ENCODE measurements at places on chromosomes 7 and 10.

DNA sequence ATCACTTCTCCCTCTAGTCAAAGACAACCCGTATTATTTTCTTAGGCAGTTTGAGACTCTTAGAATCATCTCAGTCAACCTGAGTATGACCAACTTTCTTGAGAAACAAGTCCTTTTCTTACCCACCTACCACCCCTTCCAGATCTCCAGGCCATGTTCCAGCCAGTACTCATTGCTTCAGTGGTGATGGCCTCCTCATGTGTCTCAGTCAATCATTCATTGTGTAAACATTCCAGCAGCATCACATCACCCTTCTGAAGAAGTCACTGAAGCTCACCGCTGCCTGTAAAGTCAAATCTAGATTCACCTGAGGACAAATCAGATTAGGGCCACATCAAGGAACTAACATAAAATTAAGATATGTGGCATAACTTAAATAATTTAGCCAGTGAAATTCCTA, 467.2 kb upstream of the NRP1 start:
- DNase-seq: no peak

DNA sequence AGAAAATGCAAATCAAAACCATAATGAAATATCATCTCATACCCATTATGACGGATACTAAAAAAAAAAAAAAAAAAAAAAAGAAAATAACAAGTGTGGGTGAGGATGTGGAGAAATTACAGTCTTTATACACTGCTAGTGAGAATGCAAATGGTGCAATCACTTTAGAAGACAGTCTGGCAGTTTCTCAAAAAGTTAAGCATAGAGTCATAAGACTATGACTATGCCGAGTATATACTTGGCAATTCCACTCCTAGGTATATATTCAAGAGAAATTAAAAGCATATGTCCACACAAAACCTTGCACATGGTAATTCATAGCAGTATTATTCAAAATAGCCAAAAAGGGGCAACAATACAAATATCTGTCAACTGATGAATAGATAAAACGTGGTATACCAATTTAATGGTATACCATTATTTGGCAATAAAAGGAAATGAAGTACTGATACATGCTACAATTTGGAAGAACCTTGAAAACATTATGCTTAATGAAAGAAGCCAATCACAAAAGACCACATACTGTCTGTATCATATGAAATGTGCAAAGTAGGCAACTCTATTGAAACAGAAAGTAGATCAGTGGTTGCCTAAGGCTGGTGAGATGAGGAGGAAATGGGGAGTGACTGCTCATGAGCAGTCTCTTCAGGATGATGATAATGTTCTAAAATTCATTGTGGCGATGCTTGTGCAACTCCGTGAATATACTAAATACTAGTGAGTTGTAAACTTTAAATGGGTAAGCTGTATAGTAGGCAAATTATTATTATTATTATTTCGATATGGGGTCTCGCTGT, 90.1 kb upstream of the NANOS1 start:
- no peak for DNase-seq

DNA sequence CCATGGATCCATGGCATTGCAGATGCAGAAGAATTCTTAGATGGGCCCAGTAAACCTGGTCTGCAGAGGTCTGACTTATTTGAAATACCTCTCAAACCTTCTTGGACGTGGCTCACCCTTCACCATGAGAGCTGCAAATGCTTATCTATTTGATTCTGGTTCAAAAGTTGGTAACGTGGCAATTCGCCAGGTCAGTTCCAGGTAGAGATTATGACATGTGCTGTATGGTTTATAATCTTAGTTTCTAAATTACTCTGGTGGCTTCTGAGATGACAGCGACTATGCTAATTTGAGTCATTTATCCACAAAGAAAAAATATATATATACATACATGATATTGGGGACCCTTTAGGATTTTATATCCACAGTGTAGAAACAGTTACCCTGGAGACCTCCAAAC, 68.8 kb downstream of the NRP1 start:
- no peak for DNase-seq

GRCh38 chr10:120943542-120943941, 92.4 kb downstream of the WDR11 start:
- DNase-seq: no peak

DNA sequence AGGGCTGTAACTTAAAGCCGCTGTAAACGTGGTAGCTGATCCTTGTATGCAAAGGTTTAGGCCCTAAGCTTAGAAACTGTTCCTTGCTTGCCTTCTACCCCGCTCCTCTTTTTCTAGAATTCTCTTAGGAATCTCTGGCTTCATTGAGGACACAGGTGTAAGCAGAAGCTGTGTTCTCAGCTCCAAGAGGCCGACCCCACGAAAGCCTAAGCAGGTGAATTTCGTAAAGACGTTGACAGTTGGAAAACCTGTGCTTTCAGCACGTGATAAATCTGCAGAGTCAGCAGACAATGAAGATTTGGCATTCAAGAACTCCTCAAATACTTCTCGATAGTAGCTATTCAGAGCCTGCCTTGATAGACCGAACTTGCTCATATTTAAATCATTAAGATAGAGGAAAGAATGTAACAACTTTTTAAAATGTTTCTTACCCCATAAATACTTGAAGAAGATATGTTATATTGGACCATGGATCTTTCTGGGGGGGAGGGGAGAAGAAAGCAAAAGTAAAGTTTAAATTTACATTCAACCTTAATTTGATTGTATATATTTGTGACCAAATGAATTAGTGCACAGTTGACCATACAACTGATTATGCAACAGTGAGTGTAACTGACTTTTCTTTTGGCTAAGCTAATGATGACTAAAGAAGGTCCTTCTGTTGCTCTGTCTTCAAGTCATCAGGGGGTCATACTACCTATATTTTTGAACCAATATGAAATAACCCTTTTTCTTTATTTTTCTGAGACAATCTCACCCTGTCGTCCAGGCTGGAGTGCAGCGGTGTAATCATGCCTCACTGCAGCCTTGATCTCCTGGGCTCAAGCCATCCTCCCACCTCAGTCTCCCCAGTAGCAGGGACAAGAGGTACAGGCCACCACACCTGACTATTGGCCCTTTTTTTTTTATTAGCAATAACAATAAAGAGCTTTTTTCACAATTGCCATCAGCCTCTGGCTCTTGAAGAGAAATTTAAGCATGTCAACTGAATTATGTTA, 1.2 kb upstream of the GDI2 start:
- DNase-seq: no peak

All from forelimb muscle (tissue), 1 donor.